ENCODE measurements at places on chromosomes 7 and 10.

DNA sequence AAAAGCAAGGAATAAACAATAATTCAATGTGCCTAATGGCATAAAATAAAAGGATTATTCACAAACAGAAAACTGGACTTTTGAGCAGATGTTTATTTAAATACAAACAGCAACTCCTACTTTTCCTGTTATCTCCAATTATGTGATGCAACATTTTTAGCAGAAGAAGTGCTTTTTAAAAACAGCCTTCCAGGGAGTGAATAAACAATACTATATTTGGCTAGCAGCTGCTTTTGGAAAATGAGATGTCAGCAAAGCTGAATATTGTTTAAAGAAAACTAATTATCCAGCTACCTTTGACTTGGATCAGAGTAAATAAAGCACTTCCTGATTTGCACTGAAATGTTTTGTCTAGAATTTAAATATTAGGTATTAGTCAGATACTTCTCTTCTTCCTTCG is 23.2 kb downstream of the CDK1 start:
- no peaks in the 10 kb centered on the region for H3K4me1 ChIP-seq
- no peaks in the 10 kb centered on the region for H3K27me3 ChIP-seq
- H3K27ac ChIP-seq: no peak overlapping the region
- no peak overlapping the region for H3K4me3 ChIP-seq

- peaks cover 23% of the 10 kb centered on the region for H3K4me1 ChIP-seq
- H3K36me3 ChIP-seq: peaks cover 4% of the 10 kb centered on the region
- H3K27ac ChIP-seq: no peak overlapping the region
- H3K4me3 ChIP-seq: no peak overlapping the region
- DNase-seq: no peak
Observed at GRCh38 chr10:49488056-49488717, 50.7 kb downstream of the ERCC6 start.

DNA sequence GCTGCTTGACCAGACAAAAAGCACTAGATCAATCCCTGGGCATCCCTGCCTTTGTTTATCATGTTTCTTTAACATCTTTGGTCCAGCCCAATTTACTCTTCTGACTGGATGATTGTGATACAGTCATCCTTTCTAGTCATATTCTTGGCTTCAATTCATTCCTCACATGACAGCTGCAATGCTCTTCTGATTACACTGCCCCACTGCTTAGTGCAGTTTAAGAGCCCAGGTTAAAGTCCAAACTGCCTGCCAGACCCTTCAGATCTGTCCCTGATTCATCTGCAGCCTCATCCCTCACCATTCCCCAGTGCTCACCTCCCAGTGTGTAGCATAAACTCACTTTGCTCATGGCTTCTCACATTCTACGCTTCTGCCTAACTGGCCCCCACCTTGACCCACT is 383.8 kb downstream of the TNS3 start:
- H3K27me3 ChIP-seq: no peaks in the 10 kb centered on the region
- DNase-seq: no peak
- H3K27ac ChIP-seq: no peak overlapping the region
- peaks cover 2% of the 10 kb centered on the region for H3K36me3 ChIP-seq
- H3K4me3 ChIP-seq: no peak overlapping the region

DNA sequence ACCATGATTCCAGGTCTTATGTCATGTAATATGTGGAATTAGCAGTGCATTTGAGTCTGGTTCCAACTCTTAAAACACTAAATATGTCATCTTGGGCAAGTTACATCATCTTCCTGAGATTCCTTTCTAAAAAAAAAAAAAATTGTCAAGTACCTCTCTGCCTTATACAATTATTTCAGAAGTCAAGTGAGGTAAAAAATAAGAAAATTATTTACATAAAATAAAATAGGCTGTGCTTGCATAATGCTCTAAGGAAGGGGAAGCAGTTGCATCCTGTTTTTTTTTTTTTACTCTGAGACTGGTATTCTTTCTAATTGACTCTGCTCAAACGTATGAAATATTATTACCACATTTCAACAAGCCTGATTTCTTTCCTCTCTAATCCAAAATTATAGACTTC is 55.1 kb upstream of the SEMA3A start:
- no peaks in the 10 kb centered on the region for H3K27me3 ChIP-seq
- H3K36me3 ChIP-seq: peaks cover 2% of the 10 kb centered on the region
- no peak overlapping the region for H3K4me3 ChIP-seq
- H3K27ac ChIP-seq: no peak overlapping the region
- DNase-seq: no peak

- H3K36me3 ChIP-seq: no peaks in the 10 kb centered on the region
- no peak overlapping the region for H3K4me3 ChIP-seq
- DNase-seq: no peak
- H3K27ac ChIP-seq: no peak overlapping the region
- no peaks in the 10 kb centered on the region for H3K27me3 ChIP-seq
- H3K4me1 ChIP-seq: peaks cover 9% of the 10 kb centered on the region
Observed at GRCh38 chr10:70622981-70623844, 20.7 kb upstream of the PRF1 start.

- no peak overlapping the region for H3K27ac ChIP-seq
- DNase-seq: no peak
- no peaks in the 10 kb centered on the region for H3K27me3 ChIP-seq
- peaks cover 3% of the 10 kb centered on the region for H3K36me3 ChIP-seq
Observed at GRCh38 chr7:33691180-33691579, 214.2 kb upstream of the BMPER start.

DNA sequence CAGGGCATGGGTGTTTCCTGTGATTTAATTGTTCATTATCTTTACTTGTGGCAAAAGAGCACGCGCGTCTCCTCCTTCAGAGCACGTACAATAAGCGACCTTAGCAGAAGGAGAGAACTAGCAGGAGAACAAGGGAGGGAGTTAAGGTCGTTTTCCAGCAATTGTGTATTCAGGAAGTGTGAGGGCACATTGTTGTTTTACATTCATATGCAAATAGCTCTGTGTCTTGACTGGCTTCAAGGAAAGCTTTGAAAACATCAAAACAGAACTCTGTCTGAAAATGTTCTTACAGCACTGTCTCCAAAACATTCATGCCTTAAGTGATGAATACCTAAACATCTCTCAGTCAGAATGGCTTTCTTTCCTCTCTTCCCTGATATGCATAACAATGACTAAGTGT is 499.1 kb downstream of the ACTR3B start:
- no peak for DNase-seq
- H3K27me3 ChIP-seq: no peaks in the 10 kb centered on the region
- no peak overlapping the region for H3K27ac ChIP-seq
- H3K36me3 ChIP-seq: no peaks in the 10 kb centered on the region

GRCh38 chr7:44568771-44569560 is 4.7 kb downstream of the DDX56 start:
- H3K27ac ChIP-seq: peak overlapping the region; percentile 16
- no peak for DNase-seq
- H3K4me1 ChIP-seq: peaks cover 38% of the 10 kb centered on the region
- peaks cover 40% of the 10 kb centered on the region for H3K36me3 ChIP-seq

GRCh38 chr7:64308016-64308270 is 5.8 kb upstream of the ZNF736 start:
- H3K27me3 ChIP-seq: no peaks in the 10 kb centered on the region
- H3K27ac ChIP-seq: peak overlapping the region; percentile 99
- peaks cover 25% of the 10 kb centered on the region for H3K4me1 ChIP-seq
- H3K36me3 ChIP-seq: peaks cover 9% of the 10 kb centered on the region

DNA sequence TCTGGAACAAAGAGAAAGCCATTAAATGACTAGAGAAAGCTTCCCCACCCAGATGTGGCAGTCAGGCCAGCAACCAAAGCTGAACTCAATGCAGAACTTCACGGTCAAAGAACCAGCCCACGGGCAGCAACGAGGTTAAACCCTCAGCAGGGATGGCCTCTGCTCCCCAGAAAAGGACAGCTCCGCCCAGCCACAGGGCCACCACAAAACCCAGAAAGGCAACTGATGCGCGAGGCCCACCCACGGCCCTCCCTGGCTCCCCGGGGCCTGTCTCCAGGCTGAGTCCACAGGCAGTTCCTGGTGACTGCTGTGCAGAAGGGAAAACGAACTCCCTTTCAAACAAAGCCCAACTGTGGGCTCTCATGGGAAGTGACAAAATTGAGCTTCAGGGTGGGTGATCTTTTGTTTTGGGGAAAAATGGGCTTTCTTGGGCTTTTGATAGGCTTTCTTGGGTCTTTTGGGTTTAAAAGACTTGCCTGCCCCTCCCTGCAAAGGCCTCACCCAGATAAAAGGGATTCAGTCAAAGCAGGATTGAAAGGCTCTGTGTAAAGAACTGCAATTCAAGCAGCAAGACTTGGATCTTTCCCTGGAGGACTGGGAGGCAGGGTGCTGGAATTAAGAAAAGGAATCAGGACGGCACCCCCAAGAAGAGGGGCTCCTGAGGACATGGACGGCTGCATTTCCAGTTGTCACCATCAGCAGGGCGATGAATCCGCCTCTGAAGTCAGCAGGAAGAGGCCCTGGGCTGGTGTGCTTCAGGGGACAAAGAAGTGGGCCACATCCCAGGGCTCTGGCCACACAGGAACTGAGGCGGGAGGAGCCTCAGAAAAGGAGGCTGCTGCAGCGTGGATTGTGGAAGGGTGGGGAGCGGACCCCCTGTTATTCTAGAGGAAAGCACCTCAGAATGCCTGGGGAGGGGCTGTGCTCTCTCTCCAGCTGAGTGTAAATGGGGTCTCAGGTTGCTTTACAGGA is 209.9 kb downstream of the USP6NL start:
- no peak for DNase-seq
- peak overlapping the region; percentile 84 for H3K27ac ChIP-seq
- H3K4me1 ChIP-seq: peaks cover 60% of the 10 kb centered on the region

DNA sequence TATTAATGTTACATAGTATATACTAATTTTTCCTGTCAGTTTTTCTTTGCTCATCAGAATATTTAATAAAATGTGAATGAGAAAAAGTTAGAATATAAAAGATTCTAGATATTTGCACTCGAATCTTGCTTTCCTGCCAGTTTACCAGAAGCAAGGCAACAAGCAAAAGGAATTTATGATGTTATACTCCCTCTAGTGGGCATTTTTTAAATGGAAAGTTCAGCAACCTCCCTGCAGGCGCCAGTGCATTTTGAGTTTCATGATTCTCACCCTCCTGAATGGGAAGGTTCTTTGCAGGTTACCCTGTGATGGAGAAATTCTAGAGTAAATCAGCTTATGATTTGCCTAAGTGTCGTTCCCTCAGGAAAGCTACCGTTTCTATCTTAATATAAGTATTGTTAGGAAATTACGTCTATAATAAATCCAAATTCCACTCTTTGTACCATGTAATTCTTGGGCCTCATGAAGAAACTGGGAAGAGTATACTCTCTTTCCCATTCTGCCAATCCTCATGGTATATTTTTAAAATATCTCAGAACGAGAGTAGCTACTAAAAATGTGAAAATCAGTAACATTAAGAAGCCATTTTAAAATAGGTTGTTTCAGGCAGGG is 350.0 kb downstream of the CRPPA start:
- H3K27ac ChIP-seq: no peak overlapping the region
- no peaks in the 10 kb centered on the region for H3K4me1 ChIP-seq
- no peak for DNase-seq
- peaks cover 11% of the 10 kb centered on the region for H3K27me3 ChIP-seq

DNA sequence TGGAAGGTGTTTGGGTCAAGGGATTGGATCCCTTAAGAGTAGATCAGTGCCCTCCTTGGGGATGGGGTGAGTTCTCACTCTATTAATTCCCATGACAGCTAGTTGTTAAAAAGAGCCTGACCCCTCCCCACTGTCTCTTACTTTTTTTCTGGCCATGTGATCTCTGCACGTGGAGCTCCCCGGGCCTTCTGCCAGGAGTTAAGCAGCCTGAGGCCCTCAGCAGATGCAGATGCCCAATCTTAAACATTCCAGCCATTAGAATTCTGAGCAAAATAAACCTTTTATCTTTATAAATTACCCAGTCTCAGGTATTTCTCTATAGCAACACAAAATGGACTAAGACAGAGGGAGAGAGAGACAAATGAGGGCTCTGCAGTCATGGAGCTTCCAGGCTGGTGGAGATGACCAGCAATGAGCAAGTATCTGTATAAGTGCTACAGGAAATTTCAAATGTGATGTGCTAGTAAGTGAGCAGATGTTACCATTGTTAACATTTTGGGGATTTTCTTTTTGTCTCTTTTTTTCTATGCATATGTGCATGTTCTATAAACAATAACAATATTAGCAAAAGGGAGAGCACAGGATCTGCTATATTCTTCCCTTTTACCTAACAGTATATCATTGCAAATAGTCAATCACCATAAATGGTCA is 26.7 kb downstream of the PLPP4 start:
- H3K27ac ChIP-seq: no peak overlapping the region
- H3K36me3 ChIP-seq: no peaks in the 10 kb centered on the region
- no peak for DNase-seq
- H3K4me3 ChIP-seq: no peak overlapping the region
- no peaks in the 10 kb centered on the region for H3K4me1 ChIP-seq

DNA sequence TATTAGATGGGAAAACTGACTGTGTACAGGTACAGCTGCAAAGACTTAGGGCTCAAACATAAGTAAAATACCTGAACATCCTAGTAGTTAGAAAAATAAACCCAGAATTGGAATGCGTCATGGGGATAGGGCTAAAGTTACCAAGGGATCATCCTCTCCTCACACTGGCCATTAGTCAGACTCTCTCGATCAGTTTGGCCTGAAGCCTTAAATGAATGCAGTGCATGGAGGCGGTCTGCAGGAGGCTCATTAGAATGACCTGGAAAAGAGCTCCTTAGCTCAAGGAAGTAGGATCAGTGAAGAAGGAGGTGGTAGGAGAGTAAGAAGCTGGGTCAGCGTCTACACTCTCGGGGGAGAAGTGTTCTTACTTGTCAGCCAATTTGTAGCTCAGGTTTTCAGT is 35.3 kb downstream of the DENND2A start:
- H3K4me1 ChIP-seq: no peaks in the 10 kb centered on the region
- H3K27me3 ChIP-seq: peaks cover 25% of the 10 kb centered on the region
- no peak overlapping the region for H3K27ac ChIP-seq
- no peak for DNase-seq
- H3K4me3 ChIP-seq: no peak overlapping the region

DNA sequence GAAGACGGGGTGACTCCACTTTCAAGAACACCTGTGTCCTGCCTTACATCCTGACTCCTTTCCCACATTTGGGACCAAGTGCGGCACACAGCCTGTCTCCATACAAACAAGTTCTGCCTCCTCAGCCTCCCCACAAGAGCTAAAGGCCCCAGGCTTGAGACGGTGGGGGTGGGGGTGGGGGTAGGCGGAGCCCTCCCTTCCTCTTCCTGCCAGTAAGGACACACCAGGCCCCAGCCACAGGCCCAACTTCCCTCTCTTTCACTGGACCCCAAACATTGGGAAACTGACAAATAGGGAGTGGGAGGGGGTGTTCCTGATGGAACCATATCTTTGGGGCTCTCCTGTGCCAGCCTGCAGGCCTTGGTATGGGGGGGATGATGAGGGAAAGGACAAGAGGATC is 4.6 kb downstream of the CDK5 start:
- H3K27me3 ChIP-seq: peaks cover 16% of the 10 kb centered on the region
- H3K27ac ChIP-seq: no peak overlapping the region
- H3K4me3 ChIP-seq: no peak overlapping the region
- no peak for DNase-seq
- H3K36me3 ChIP-seq: peaks cover 2% of the 10 kb centered on the region

GRCh38 chr7:131249003-131249402 is 78.7 kb upstream of the MKLN1 start:
- H3K27me3 ChIP-seq: peaks cover 26% of the 10 kb centered on the region
- H3K4me3 ChIP-seq: no peak overlapping the region
- H3K36me3 ChIP-seq: peaks cover 1% of the 10 kb centered on the region
- H3K27ac ChIP-seq: no peak overlapping the region
- no peak for DNase-seq
- no peaks in the 10 kb centered on the region for H3K4me1 ChIP-seq

Data from central memory CD8-positive, alpha-beta T cell (primary cell).